MM.1S (cell line): ENCODE measurements at places on chromosomes 12 and 14.

GRCh38 chr14:99981806-99982205, 83.4 kb upstream of the EVL start:
- no peak for DNase-seq

- DNase-seq, result no peak
Measured at GRCh38 chr12:124732275-124733075, 131.2 kb downstream of the SCARB1 start.

DNA sequence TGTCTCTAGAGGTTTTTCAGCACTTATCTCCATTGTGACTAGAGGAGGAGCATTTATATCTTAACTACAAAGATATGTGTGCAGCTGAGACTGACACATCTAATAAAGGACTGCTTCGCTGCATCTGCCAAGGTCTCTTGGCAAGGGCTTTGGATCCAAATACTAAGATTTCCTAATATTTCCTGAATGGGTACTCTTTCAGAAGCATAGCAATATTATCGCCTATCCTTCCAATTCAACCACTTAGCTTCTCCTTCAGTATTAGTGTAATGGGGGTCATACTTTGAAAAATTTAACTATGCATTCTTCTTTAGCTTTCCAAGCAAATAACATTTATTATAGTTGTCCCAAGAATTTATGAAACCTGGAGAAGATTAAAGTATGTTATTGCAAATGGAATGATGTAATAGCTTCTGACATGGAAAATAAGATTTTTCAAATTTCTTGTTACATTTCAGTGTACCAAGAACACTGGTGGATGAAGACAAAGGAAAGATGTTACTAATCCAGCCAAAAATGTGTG, 243.0 kb upstream of the PDE3A start:
- no peak for DNase-seq

DNA sequence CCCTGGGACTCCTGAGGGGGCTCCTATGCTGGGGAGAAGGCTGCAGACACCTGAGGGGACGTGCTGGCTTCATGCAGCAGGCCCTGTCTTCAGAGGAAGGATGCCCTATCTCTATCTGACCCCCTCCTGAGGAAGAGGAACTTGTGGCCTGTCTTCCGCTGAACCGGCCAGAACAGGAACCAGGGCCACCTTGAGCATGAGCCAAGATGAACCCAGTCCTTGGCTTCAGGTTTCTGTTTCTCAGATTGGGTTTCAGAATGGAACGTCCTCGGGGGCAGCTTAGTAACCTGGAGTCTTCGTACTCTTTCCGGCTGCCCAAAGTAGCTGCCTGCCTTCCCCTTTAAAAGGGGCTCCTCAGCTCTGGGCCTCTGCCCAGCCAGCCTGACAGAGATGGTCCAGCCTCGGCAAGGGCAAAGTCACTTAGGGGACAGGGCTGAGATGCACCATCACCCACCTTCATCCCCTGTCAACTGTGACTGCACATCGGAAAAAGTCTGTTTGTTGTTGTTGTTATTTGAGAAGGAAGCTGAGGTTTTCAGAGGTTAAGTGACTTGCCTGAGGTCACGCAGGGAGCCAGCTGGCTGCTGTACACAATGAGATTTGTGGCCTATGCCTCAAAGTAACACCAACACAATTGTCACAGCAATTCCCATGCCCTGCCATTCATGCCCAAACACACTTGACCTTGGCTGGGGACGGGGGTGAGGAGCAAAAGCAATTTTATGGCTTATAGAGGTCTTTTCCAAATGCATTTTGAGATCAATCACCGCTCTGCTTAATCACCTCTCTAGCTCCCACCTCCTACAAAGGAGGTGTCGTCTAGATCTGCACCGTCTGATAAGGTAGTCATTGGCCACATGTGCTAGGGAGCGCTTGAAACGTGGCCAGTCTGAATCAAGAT, 13.4 kb downstream of the ASB2 start:
- DNase-seq, result peak; percentile 50

- DNase-seq, result no peak
Measured at GRCh38 chr14:94641632-94641955, 29.4 kb downstream of the SERPINA3 start.

DNA sequence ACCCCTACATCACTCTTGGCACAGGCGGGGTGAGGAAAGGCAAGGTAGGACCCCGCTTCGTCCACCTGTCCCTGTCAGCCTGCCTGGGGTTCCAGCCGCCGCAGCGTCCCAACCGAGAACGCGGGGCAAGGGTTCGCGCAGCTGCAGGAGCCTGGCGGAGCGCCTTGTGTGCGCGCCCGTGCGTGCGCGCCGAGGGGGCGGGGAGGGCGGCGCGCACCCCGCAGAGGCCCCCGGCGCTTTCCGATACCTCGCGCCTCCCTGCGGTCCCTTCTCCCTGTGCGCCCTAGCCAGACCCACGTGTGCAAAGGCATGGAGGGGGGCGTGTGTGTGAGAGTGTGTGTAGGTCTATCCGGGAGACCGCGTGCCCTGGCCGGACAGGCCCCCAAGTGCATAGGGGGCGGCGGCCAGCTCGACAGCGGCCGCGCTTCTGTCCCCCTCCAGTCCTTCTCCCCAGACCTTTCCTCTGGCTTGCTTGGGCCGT, 122.4 kb downstream of the TSPAN9 start:
- DNase-seq, result no peak

DNA sequence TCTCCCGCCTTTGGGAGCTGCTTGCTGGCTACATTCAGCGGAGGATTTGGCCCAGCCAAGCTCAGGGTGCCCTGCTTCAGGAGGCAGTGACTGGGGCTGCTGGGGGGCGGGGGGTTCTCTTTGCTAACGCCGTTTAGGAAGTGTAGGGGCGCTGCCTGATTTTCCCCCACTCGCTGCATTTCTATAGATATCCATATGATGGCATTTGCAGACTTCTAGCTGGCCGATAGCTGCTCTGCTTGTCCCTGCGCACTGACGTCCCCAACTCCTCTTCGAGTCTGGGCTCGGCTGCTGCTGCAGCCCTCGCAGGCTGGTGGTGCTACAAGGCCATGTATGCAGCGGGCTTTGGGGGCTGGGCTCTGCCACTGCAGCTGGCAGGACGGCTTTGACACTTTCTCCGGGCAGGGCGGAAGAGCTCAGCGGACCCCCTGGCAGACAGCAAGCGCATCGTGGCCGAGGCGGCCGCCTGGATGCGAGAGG, 3.1 kb downstream of the LRFN5 start:
- no peak for DNase-seq

DNA sequence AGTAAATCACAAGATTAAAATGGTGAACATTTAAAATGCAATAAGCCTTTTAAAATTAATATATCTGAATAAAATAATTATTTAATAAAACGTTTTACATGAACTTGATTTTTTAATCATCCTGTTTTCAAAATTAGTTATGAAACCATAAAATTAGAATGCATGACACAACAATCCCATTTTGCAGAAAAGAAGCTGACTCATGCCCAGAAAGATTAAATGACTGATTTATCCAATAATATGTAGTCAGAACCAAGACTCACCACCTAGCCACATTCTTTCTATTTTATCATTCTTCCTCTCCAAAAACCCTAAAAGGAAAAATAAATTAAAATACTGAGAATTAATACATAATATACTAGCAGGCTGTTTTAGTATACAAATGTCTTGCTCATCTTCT, 83.0 kb upstream of the LGR5 start:
- no peak for DNase-seq

DNA sequence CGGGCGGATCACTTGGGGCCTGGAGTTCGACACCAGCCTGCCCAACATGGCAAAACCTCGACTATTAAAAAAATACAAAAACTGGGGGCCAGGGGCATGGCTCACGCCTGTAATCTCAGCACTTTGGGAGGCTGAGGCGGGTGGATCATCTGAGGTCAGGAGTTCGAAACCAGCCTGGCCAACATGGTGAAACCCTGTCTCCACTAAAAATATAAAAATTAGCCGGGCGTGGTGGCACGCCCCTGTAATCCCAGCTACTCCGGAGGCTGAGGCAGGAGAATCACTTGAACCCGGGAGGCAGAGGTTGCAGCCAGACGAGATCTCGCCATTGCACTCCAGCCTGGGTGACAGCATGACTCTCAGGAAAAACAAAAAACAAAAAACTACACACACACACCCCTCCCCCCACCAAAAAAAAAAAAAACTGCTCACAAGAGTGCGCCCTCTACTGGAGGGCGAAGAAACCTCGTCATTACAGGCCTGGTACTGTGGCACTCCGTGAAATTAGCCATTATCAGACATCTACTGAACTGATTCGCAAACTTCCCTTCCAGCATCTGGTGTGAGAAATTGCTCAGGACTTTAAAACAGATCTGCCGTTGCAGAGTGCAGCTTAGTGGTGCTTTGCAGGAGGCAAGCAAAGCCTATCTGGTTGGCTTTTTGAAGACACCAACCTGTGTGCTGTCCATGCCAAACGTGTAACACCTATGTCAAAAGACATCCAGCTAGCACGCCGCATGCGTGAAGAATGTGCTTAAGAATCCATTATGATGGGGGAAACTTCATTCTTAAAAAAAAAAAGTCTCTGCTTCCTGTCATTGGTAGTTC, 7.7 kb downstream of the PPP1R3E start:
- DNase-seq, result peak; percentile 24
